ENCODE measurements at places on chromosomes 12 and 14.

DNA sequence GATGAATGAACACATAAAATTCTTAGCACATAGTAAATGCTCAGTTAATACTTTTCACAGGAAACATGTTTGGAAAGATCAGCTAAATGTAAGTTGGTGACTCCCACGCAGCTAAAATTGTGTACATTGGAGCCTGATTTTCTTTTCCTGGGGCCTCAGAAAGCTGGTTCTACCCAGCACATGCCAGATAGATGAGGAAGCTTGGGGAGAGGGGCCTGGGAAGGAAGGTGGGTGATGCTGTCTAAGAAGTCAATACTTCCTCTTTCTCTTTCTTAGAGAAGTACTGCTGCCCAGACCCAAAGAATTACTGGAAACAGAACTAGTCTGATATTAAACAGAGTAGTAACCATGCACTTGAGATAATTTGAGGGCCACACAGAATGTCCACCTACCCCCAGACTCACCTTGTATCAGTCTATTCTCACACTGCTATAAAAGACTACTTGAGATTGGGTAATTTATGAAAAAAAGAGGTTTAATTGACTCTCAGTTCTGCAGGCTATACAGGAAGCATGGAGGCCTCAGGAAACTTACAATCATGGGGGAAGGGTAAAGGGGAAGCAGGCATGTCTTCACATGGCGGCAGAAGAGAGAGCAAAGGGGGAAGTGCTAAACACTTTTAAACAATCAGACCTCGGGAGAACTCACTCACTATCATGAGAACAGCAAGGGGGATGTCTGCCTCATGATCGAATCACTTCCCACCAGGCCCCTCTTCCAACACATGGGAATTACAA lies 123.3 kb upstream of the MED13L start:
- peak; percentile 85 for DNase-seq

DNA sequence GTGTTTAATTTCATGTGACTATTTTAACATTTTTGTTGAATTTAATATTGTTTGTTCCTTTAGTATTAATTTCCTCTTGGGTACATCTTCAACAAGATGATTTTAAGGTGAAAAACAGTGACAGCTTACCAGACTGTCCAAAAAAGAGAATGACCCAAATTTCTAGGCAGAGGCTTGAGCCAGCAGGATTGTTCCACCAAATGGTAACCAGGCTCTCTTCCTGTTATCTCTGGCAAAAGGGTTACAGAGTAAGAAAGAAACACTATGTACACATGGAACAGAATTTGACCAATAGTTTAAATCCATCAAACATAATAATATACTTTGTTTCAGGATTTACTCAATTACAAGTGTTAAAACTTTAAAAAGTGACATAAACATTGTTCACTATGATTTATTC lies 39.0 kb downstream of the YAF2 start:
- DNase-seq = no peak

DNA sequence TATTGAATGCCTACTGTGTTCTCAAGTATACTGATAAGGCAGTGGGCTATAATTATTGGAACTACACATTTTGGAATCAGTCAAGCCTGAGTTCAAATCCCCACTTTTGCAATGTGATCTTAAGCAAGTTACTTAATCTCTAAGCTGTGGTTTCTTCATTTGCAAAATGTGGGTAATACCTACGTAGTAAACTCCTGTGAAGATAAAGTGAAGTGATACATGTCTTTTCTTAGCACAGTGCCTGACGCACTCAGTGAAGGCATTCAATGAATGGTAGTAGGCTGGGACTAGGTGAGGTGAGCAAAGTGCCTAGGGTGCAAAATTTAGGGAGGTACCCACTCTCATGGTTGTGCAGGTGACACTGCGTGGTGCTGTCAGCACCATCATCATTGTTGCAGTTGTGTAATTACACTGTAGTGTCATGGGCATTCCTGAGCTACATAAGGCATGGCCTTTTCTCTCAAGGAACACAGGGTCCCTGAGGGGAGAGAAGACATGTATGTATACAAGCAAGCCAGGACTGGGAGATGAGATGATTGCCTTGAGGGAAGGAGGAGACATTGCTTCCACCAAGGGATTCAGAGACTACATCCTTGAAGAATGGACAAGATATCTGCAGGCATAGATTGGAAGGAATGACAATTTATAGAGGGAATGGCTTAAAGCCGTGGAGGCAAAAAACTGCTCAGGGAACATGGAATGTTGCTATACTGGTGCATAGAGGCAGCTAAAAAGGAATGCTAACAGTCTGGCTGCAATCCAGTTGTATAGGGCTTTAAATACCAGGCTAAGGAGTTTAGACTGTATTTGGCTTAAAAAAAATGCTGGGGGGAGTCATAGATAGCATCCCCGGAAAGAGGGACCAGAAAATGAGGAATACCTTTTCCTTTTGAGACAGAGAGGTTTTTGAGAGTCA lies 129.2 kb upstream of the ARHGAP5 start:
- no peak for DNase-seq

DNA sequence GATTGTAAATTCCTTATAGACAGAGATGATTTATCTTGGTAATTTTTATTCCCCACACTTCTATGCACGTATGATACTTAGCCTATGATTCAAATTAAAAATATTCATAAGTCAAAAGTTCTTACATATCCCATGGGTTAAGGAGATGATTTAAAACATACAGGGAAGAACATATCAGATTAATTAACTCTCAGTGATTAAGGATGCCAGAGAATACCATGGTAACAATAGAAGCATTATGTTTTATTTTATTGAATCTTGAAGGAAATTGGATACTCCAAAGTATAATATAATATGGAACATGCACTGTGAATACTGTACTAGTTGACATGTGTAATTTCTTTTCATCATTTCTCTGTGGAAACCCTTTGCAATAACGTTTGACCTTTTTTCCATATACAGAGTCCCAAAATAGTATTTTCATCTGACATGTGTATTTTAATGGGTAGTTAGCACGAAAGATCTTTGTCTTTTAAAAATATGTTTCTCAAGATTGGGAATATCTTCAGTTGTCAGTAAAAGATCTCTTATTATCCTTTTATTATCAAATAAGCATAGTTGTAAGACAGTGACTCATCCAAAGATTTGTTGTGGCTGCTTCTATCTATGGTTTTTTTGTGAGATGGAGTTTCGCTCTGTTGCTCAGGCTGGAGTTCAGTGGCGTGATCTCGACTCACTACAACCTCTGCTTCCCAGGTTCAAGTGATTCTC lies 166.7 kb downstream of the RAD51B start:
- DNase-seq = no peak

DNA sequence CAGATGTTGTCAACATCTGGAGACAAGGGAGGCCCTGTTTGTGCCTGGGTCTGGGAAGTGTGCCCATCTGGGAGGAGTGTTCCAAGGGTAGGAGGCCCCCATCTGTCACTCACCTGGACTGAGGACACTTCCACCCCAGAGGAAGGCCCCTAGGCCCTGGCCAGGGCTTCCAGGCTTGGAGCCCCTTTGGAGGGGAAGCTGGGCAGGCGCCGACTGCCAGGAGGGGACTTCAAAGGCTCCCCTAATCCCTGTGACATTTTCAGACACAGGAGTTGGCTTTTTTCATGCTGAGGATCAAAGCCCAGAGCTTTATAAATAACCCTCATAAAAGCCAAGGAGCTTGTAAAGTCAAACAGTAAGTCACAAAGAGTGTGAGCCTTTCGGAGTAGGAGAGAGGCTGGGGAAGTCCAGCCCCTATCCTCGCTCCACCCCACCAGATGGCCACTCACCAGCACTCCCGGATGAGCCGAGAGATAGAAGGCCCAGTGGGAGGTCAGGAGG lies 17.6 kb upstream of the FAM222A start:
- no peak for DNase-seq

DNA sequence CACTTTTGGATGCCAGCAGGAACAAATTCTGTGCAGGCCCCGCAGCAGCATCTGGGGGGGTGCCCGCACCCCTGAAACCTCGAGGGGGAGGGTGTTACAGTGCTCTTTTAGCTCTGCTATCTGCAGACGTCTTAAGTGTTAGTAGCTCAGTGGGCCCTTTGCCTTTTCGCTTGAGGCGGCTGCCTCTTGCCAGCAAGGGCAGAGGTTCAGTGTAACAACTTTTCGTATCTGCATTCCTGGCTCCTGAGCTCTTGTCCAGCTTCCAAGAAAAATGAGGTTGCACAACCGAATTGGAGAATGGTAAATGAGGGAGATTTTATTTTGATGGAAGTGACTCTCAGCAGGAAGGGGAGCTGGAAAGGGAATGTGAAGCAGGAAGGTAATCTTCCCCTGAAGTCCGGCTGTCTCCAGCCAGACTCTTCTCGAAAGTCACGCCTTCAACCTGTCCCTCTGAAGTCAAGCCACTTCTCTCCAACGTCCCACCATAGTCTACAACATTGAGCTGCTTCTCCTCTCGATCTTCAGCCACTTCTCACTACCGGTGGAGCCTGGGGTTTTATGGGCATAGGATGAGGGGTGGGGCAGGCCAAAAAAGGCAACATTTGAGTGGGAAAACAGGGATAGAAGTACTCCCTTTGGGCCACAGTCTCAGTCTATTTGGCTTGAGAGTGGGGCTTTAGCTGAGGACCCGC lies 17.8 kb downstream of the TAS2R50 start:
- no peak for DNase-seq

DNA sequence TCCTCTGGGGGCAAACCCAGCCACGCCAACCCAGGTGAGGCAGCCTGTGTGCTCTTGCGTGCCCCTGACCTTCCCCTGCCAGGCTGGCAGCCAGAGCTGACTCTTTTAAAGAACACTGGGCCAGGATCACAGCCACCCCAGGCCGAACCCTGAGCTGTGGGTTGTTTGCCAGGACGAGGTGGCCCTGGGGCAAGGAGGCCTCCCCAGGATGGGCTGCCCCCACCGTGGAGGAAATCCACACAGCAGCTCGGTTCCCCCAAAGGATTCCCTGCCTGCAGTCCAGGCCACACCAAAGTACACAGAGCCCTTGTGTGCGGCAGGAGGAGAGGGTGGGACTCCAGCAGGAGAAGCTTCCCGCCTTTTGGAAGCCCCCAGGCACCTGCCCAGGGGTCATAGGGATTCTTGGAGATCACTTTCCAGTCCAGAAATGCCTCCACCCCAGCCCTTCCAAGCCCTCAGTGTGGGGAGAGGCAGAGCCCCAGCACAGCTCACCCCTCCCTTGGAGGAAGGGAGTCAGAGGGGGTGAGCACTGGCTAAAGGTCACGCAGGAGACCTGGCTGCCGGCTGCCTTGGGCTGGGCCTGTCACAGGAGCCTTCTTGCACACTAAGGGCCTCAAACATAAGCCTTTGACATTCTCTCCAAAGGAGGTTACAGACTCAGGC lies 115.6 kb downstream of the CALM1 start:
- DNase-seq = no peak

GRCh38 chr14:99075771-99076375 lies 196.1 kb downstream of the BCL11B start:
- peak; percentile 53 for DNase-seq

DNA sequence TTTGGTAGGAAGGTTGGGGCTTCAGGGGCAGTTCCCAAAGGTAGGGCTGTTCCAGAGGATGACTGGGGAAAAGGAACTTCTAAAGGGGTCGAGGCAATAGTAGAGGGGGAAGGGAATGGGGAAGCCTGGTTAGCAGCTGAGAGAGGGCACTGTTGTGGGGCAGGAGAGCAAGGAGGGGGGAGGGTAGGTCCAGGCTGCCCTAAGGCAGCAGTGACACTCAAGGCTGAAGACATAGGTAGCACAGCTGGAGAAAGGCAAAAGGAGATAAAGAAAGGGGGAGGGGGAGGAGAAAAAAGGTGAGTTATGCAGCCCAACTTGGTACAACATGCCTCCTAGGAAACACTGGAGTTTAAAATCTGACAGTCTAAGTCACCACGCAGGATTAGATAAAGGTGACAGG lies 3.9 kb downstream of the NACA start:
- DNase-seq = no peak

GRCh38 chr14:63276492-63277342 lies 42.0 kb downstream of the GPHB5 start:
- DNase-seq = peak; percentile 24

GRCh38 chr12:123253641-123254459 lies 17.8 kb downstream of the CDK2AP1 start:
- no peak for DNase-seq

GRCh38 chr14:30791522-30792351 lies 82.6 kb upstream of the COCH start:
- DNase-seq = no peak

DNA sequence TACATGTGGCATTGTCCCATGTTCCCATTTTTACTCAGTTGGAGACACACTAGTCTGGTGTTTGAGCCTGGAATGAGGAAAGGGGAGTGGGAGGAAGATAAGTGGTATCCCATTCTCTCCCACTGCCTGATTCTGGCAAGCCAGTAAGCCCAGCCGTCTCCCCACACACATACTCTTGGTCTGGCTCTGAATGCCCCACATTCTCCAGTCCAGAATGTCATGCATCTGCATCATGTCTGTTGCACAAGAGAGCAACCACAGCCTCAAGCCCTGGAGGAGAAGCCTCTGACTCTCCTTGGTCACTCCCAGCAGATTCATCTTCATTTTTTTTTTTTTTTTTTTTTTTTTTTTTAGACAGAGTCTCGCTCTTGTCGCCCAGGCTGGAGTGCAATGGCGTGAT lies 48.0 kb downstream of the DRAM1 start:
- peak; percentile 91 for DNase-seq

GRCh38 chr12:92056290-92056689 lies 89.4 kb downstream of the BTG1 start:
- no peak for DNase-seq

Data from suppressor macrophage (primary cell).